ENCODE measurements at places on chromosomes 2 and 18.

GRCh38 chr2:241850544-241851324, 8.0 kb downstream of the PDCD1 start:
- no peak for DNase-seq

DNA sequence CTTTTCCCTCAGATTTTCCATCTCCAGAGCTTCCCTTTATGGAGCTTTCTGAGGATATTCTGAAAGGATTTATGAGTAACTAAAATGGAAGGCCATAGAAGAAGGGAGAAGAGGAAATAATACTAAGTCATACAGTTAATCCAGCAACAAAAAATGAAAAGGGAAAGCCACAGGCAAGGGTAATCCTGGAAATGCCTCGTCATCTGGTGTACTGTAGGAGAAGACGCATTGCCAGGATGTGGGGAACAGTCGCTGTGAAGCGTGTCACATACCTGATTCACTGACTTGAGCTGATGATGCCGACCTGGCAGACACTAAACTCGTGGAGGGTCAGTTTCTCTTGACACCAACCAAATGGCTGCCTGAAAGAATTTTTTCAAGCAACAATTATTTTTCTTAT, 34.7 kb upstream of the ALPP start:
- peak; percentile 6 for DNase-seq

DNA sequence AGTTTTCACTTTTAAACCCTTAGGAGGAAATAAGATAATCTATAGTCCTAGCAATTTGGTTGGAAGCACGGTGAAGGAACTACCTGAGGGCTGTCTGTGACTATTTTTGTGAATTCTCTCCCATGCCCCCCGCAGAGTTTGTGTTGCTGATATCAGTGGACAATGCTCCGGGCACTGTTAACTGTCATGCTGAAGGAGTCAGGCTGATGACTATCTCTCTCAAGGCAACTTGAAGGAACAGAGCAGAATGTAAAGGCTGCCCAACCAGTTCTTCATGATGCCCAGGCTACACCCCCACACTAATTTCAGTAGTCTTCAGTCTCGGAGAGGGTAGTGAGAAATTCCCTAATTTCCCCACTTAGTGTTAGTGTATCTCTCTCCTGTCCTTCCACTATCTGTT, 21.6 kb upstream of the RAB6C start:
- DNase-seq: no peak

GRCh38 chr2:197254776-197255530, 55.6 kb downstream of the ANKRD44 start:
- DNase-seq: no peak

DNA sequence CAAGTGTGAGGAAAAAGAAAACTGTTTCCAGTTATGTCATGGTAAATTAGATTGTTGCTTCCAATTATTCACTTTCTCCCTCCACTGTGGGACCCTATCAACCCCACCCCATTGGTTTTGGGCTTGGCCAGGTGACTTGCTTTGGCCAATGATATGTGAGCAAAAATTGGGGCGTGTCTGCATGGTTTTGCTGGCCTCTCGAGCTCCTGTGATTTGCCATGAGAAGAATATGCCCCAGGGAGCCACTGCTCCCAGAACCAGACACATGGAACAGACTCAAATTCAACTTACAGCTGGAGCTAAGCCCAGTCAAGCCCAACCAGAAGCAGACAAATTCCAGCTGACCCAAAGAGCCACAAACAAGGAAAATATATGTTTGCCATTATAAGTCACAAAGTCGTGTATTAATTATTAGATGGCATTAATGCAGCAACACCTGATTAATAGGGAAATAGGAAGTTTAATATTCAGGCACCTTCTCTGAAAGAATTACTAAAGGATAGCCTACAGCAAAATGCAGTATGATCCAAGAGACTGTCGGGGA, 248.9 kb downstream of the ANAPC1 start:
- no peak for DNase-seq

GRCh38 chr2:238876232-238876630, 28.3 kb downstream of the TWIST2 start:
- DNase-seq: no peak

- peak; percentile 59 for DNase-seq
Measured at GRCh38 chr18:44731530-44732237, 51.0 kb downstream of the SETBP1 start.

GRCh38 chr18:63004466-63005089, 289.2 kb downstream of the PHLPP1 start:
- DNase-seq: no peak

- peak; percentile 75 for DNase-seq
Measured at GRCh38 chr2:47653902-47654789, 128.8 kb upstream of the MSH6 start.

DNA sequence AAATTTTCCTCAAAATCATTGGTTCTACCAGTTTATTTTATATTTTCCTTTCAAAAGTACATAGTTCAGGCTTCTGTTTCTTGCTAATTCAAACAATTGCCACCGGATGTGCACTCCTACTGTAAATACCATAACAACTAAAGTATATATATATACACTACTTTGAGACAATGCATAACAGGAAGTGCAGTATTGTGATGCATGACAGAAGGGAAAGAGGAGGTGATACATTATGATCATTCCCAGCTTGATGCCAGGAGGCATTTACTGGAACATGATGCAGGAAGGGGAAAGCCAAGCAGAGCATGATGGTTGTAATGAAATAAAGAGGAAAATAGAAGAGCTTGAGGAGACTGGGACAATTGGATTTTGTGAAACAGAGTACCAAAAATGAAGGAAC, 215.2 kb upstream of the NT5C1B start:
- peak; percentile 28 for DNase-seq

- no peak for DNase-seq
Measured at GRCh38 chr18:79789901-79790890, 7.5 kb upstream of the KCNG2 start.

DNA sequence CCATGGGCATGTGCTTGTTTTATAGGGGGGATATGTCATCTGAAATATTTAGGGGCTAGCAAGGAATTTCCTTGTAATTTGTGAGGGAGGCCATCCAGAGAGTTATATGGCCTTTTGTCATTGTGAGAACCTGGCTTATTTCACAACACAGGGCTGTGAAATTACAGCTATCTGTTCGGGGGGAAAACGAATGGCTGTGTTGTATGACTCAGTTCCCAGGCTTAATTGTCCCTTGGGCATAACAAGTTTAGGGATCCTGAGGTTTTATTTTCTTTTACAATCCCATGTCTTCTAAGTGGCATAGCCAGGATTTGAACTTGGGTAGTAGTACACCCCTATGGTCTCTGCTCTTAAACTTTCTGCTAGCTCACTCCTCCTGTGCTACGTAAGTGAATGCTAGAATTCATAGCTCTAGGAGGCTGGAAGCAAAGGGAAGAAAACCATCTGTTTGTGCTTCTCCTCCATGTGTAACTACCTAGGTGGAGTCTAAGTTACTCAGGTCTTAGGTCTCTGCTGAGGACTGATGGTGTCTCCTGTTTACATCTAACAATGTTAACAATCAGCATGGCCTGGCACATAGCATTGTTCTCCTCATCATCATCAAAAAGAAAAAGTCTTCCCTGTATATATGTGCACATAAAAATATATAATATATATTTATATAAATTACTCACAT, 53.8 kb downstream of the SKA1 start:
- DNase-seq: no peak

DNA sequence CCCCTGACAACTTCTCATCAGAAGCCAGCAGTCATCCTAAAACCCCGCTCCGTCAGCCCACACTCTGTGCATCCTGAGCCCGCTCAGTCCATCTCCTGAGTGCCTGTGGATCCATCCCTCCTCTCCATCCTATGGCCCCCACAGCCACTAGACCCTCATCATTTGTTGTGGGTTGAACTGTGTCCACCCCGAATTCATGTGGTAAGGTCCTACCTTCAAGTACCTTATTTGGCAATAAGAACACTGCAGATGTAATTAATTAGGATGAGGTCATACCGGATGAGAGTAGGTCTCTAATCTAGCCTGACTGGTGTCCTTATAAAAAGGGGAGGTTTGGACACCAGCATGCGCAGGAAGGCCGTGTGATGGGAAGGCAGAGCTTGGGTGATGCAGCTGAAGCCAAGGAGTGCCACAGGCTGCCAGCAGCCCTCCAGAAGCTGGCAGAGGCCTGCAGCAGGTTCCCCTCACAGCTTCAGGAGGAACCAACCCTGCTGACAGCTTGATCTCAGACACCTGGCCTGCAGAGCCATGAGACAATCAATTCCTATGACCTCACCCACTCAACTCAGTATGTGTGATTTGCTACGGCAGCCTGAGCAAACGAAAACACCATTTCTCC, 192.4 kb downstream of the ZBTB7C start:
- no peak for DNase-seq

DNA sequence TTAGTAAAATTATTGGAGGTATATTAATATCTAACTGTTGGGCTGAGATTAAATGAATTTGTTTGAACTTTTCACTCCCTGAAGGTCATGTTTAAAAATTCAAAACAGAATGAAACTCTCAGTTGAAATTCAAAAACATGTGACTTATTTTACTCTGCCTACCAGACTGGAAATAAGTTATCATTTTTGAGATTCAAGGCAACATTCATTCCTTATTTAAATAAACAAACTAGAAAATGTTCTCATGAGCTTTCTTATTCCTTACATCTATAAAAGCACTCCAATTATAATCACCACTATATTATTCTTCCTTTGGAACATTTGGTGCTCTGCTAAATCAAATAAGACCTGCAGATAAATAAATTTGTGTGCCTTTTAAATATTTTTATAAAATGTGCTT, 217.8 kb downstream of the CDH2 start:
- no peak for DNase-seq

GRCh38 chr2:224723586-224724217, 7.5 kb upstream of the CCDC195 start:
- DNase-seq: no peak

GRCh38 chr2:134973241-134974138, 54.9 kb downstream of the CCNT2 start:
- DNase-seq: no peak

GRCh38 chr2:113672326-113672932, 45.4 kb downstream of the RABL2A start:
- DNase-seq: no peak

GRCh38 chr2:240686460-240686859, 3.8 kb upstream of the AQP12B start:
- DNase-seq: no peak

GRCh38 chr2:231393149-231394131, 2.1 kb upstream of the B3GNT7 start:
- no peak for DNase-seq

DNA sequence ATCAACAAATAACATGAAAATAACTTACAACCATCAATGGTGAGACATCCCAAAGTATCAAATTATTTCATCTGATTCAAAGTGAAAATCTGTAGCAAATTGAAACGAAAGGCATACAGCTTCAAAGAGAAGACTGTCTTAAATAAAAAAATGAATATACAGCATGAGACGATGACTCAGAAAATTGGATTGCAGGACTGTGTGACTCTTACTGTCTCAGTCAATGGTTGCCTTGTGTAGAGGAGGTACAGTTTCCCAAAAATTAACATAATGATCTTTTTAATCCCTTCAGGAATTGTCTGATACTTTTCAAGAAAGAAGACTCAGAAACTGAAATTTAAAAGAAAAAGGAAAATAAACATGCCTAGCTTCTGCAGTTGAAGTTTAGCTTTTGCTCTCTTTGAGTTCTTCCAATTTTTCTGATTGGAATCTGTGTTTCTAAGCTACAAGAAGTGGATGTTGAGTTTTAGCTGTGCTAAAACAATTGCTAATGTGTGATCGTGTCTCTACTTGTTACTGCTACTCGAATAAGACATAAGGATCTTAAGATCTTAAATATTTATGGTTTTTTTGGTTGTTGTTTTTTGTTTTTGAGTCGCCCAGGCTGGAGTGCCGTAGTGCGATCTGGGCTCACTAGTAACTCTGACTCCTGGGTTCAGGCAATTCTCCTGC, 41.1 kb upstream of the EPB41L3 start:
- DNase-seq: peak; percentile 13

DNA sequence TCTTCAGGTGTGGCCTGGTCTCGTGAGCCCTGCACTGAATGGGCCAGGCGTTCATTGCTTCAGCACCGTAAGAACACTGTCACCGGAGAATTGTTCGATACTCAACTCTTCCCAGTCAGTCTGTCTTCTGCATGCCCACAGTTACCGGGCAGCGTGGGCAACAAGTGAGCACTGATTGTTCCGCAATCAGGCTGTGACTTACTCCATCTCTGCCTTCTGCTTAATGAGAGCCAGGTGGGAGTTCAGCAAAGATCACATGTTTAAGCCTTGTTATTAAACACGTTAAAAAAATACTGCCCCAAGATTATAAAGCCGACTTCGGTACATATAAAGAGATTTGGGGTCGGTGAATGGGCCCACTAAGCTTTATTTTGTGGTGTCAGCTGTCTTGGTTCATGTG, 3.7 kb downstream of the STEAP3 start:
- no peak for DNase-seq

- no peak for DNase-seq
Measured at GRCh38 chr2:74050151-74050550, 65.4 kb downstream of the TET3 start.

DNA sequence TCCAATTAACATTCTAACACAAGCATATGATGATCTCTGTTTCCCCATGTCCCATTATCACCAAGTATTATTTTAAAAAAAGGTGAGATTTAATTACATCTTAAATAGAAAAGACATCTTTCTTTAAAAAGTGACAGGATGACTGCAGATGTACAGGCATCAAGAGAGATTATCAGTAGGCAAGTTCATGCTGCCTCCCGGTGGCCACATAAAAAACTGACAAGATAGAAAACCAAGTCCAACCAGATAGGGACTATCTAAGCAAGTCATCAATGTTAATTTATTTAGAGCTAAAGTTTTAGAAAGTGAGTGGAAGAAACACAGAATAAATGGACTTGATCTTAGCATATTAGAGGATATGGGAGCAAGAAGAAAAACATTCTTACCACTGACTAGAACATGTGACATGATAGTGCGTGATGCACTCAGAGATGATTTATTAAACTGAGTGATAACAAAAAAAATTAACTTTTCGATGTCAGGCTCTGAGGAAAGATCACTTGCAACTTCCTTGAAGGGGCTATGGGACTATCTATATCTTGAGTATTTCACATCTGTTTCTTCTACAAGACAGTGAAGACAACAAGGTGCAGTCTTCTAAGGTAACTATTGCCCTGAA, 5.4 kb upstream of the TDRD15 start:
- DNase-seq: peak; percentile 34

GRCh38 chr2:232437195-232437571, 18.8 kb upstream of the ALPI start:
- no peak for DNase-seq

DNA sequence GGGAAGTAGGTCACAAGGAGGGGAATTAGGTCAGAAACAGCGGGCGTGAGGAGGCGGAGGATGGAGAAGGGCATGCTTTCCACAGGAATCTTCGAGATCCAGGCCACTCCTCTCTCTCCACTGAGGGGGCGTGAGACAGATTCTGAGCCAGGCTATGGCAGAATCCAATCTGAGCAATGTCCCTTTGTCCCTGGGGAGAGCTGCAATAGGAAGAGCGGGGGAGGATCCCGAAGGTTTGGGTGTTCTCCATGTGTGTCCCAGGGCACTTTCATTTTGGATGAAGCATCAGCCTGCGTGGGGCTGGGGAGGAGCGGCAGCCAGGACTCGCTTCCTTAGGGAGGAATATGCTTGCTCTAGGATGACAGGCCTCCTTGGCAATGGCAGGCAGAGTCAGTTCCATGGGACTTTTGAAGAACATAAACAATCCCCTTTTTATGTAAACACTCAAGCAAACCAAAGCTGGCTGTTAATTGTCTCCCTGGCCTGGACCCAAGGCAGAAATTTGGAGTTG, 84.0 kb downstream of the LIPG start:
- no peak for DNase-seq

GRCh38 chr18:59067873-59068272, 71.8 kb upstream of the SEC11C start:
- DNase-seq: peak; percentile 56

Data from PC-3 (cell line).